ENCODE measurements at places on chromosomes 5 and 9.

- no peak for DNase-seq
These were observed 429.2 kb downstream of the DMAC1 start for GRCh38 chr9:7370381-7370780.

GRCh38 chr5:88732181-88732633 lies 150.8 kb downstream of the MEF2C start:
- no peak for DNase-seq

DNA sequence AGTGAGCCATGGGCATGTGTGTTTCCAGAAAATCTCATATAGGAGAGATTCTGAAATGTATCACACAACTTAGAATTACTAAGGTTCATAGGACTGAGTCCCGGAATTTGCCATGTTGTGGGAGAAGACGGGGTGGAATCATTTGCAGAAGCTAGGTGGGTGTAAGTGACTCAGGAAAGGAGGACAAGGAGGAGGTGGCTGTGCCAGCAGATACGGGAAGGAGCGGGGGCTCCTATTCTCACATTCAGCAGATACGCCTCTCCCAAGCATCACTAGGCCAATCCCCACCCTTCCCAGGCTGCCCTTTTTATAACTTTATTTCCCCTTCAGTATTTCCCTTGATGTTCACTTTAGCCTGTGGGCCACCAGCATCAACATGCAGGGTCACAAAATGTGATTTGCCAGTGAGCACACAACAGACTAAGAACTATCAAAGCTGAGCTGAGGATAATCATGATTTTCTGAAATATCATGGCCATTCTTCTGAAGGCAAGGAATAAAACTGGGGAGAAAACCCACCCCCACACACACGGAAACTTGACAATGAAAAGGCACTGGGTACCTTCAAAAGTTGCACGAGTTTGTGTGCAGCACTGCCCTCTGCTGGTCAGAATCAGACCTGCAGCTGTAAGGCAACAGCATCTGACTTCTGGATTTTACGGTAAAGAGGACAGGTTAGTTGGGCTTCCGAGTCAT lies 133.2 kb downstream of the MTX3 start:
- DNase-seq = peak; percentile 33

- no peak for DNase-seq
These were observed 80.5 kb downstream of the PLPP1 start for GRCh38 chr5:55454282-55454681.

DNA sequence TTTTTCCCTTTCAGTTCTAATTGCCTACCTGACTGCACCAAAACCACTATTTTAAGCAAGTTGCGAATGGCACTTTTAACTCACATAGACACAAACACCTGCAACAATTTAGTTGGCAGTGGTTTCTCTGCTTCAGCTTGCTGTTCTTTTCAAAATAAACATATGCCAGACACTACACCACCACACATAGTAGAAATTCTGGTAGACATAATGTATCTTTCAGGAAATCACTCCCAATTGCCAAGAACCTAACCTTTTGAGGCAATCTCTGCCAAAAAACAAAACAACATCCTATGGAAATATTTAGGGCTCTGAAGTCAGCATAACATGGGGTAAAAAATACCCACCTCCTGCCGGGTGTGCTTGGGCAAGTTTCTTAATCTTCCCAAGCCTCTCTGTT lies 27.7 kb downstream of the GLIS3 start:
- DNase-seq = no peak

All from iPS DF 19.7 (cell line).